ENCODE measurements at places on chromosomes 13 and 19.

DNA sequence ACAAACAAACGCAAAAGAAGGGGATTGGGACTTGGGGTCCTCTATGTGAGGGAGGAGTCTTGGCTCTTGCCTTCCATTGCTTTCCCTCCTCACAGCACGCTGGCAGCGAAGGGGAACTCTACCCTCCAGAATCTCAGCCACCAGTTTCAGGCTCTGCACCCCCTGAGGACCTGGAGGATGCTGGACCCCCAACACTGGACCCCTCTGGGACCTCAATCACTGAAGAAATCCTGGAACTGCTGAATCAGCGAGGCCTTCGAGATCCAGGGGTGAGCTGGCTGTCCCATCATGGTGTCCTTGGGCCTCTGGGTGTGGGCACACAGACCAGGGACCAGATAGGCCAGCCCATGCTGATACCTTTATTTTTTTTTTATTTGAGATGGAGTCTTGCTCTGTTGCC lies 9.6 kb downstream of the PLEKHG2 start:
- no peak for DNase-seq

- DNase-seq: no peak
These were observed 180.0 kb downstream of the USP12 start for GRCh38 chr13:26991508-26992181.

DNA sequence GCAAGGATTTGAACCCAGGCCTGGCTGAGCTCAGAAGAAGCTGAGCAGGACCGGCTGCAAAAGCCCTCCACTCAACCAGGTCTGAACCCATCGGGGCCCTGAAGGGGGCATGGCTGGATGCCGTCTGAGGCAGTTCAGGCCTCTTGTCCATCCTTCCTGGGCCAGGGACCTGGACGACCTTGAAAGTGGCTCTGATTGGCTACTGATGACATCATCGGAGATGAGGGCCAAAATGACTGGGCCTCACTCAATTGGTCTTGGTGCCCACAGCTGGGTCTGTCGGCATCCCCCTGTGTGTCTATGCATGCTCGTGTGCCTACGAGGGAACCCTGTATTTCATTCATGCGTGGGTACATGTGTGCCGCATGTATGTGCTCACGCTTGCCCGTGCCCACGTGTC lies 71.8 kb downstream of the PTPRS start:
- DNase-seq: no peak

DNA sequence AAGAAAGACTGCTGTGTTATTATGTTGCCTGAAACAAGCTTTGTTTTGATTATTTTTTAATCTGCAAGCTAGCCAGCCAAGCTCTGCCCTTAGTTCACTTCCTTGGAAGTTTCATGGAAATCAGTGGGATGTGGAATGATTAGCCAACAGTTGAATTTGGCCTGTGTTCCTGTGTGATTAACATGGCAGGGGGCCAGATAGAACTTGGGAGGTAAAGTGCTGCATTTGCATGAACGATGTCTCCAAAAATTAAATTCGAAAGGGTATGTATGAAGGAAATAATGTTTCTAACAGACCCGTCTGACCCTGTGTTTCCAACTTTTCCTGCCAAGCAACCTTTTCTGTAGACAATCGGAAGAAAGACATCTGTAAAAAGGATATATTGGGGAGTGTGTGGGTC lies 32.2 kb downstream of the UFM1 start:
- DNase-seq: no peak

DNA sequence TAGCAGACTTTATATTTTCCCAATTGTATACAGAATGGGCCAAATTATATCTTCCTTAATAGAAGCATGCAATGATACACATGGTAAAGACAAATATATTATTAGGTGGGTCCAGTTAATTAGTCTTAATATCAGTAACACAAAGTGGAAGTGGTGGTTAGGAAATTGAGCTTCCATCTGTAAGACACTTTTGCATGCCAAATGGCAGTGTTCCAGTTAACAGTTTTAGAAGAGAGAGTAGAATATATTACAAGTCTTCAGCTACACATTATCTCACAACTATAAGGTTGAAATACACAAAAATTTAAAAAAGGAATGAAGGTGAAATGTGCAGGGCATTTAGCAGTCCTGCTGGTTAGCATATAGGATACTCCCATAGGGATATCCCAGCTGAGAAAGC lies 536.5 kb downstream of the PCDH9 start:
- no peak for DNase-seq

DNA sequence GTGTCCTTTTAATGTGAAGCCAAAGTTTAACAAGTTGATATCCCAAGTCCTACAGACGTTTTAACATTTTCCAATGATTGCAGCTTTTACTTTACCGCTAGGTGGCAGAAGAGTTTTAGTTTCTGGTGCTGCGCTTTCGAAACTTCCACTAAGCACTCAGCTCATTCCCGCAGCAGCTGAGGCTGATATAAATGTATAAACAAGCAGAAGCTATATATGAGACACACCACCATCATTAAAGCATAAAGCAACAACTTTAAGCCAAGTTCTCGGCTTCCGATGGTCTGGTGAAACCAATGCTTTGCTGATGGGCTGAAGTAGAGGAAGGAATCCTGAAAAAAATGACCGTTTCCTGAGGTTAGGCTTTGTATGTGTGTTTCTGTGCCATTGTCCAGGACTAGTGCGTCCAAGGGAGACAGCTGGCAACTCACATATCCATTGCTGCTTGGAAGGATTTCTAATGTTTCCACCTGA lies 753.9 kb downstream of the OLFM4 start:
- peak; percentile 8 for DNase-seq

- DNase-seq: no peak
These were observed 16.3 kb upstream of the TCF3 start for GRCh38 chr19:1668486-1669270.

DNA sequence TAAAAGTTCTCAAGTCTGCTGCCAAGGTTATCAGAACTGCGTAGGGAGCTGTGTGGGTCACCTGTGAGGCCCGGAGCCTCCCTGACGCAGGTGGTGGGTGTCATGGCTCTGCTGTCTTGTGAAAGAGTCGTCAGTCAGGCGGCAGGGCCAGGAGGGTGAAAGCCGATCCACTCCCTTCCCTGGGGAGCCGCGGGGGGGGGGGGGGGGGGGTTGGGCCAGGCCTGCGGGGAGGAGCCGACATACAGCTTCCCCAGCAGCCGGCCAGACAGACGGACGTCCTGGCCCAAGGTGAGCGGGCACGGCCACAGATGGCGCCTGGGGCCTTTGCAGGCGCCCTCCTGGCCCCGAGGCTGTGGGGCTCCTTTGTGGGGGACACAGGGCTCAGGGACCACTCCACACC lies 12.4 kb downstream of the SBNO2 start:
- DNase-seq: no peak

GRCh38 chr13:27406178-27406939 lies 18.1 kb upstream of the GTF3A start:
- DNase-seq: no peak

GRCh38 chr19:55322204-55322885 lies 2.8 kb downstream of the TMEM150B start:
- no peak for DNase-seq

GRCh38 chr13:111225810-111226546 lies 94.5 kb upstream of the TEX29 start:
- no peak for DNase-seq

GRCh38 chr19:12603714-12604113 lies 6.9 kb downstream of the ZNF490 start:
- no peak for DNase-seq

DNA sequence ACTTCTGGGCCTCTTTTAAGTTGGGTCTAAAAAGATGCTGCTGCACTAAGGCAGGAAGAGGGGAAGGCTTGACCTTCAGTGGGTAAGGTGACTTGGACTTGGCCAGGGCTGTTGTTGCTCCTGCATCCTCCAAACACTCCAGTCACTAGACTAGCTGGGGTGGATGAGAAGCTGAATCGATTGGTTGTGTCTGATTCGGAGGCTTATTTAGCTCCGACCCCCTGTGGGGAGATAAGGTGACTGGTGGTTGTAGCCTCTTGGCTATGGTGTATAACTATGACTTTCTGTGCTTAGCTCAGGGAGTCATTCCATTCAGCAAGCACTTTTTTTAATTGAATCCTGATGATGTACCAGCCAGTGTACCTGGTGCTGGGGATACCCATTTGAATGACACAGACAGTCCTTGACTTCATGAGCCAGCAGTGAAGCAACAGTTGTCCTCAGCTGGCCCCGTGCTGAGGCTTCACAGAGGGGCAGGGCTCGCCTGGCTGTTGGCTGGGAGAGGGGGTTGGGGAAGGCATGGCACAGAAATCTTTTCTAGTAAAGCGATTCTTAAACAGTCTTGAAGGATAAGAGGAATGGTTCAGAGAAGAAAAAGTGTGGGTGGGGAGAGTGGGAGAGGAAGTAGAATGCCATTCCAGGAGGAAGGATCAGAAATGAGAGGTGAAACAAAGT lies 9.9 kb downstream of the PCDH8 start:
- DNase-seq: no peak

- DNase-seq: no peak
These were observed 27.6 kb downstream of the EDNRB start for GRCh38 chr13:77891041-77891440.

GRCh38 chr13:101945435-101945834 lies 456.4 kb downstream of the FGF14 start:
- no peak for DNase-seq

DNA sequence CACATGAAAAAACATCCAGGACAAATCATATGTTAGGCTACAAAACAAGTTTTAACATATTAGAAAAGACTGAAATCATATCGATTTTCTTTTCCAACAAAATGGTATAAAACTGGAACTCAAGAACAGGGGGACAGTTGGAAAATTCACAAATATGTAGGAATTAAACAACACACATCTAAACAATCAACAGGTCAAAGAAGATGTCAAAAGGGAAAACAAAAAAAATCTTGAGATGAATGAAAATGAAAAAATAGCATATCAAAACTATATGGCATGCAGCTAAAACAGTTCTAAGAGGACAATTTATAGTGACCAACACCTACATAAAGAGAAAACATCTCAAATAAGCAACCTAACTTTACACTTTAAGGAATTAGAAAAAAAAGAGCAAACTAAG lies 585.3 kb downstream of the UQCRFS1 start:
- DNase-seq: no peak

GRCh38 chr19:10292206-10292788 lies 2.5 kb downstream of the ICAM5 start:
- DNase-seq: no peak

DNA sequence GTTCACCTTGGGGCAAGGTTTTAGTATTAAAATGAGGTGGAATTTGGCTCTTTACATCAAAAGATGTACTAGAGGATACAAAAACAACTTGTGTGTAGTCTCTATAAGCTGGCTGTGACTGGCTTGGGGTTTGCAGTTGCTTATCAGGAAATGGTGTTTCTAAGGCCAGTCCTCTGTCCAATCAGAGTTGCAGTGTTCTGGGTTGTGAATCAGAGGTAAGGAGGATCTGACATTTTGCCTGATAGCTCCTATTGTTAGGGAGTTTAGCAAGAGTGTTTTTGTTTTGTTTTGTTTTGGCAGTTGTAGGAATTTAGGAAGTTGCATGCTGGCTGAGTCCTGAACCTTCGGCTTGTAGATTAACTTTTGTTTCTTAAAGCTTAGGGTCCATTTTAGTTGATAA lies 20.1 kb upstream of the ESD start:
- no peak for DNase-seq

DNA sequence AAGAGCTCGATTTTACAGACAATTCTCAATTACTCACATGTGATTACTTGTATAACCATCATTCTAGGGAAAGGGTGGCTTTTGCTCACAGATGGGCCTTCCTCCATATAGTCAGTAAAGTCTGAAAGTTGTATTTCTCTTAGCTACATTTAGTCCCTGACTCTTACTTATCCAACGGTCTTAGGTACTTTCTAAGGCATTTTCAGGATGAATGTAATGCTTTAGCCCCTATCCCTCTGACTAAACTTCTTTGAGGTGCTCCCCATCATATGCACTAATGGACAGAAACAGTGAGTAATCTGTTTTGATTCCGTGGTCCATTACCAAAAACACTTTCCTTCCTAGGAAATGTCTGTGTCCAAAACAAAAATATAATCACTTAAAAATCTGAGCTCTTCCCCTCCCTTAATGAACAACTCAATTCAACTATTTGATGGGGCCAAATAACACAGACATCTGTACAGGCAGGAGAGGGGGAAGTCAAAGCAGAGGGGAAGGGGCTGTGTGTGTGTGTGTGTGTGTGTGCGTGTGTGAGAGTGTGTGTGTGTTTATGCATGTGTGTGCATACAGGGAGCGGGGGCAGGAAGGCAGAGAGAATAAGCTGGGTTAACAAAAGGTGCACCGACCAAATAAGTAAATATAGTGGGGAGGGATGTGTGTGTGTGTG lies 84.9 kb downstream of the USP12 start:
- no peak for DNase-seq

GRCh38 chr19:3098515-3099346 lies 4.6 kb downstream of the GNA11 start:
- peak; percentile 24 for DNase-seq

DNA sequence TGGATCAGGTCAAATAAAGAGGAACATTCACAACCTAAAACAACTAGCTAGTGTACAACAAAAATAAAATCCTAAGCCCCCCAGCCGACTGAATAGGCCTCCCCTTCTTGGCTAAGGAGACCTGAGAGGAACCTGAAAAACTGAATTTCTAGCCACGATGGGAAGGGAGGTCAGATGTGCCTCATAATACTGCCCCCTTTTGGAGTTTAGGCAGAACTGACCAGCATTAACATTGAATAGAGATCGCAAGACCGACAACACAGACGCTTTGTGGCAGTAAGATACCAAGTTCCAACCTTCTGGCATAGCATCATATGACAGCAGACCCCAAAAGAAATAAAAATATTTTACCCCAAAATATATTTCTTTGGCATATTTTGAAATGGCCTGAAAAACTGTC lies 15.9 kb downstream of the CBY2 start:
- no peak for DNase-seq

DNA sequence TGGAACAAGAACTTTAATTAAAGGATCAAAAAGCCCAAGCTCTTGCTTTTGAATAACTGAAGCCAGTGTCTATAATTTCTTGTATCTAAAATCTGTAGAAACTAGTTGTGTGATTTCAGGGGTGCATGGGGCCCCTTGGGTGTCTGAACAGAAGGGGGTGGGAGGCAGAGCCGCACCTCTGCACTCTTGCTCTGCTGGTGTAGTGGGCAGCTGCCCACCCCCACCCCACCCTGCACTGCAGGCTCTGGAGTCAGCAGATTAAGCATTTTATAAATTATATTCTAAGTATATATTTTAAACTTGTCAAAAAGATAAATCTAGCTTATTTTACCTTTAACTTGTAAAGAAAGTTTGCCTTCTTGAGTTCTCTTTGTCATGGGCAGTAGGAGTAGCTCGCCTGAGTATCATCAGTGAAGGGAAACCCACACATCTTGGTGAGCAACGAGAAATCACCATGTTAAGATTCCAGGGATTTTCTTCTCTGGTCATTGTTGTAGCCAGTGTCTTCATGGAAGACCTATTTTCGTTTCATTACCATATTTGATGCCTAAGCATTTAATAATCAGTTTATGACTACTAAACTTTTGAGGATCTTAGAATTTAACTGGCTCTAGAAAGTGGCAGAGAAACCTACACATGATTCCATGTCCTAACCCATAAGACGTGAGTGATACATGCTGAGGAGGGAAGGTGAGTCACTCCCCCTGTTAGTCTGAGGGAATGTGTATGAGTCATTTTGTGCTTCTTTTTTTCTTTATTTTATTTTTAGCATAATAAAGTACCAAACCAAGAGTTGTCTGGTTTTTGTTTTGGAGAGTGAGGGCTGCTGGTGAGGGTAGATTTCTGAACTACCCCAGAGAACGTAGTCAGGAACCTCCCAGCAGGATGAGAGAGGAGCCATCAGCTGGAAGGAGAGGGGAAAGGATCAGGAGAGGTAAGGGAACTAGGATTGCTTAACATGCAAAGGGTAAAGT lies 7.7 kb downstream of the UBE2L5 start:
- peak; percentile 66 for DNase-seq

Measured in GM04504 (cell line).